ENCODE measurements at places on chromosomes 12 and 14.

GRCh38 chr12:51846911-51847642, 1.4 kb downstream of the FIGNL2 start:
- DNase-seq: no peak

GRCh38 chr12:11981121-11981733, 89.5 kb upstream of the BCL2L14 start:
- DNase-seq: no peak

- no peak for DNase-seq
These were observed 2.1 kb downstream of the DAO start for GRCh38 chr12:108881953-108882352.

- no peak for DNase-seq
These were observed 274.0 kb upstream of the KITLG start for GRCh38 chr12:88854260-88854659.

GRCh38 chr12:64184216-64184615, 37.9 kb downstream of the KICS2 start:
- no peak for DNase-seq

GRCh38 chr12:66050283-66050576, 80.3 kb downstream of the LLPH start:
- DNase-seq: no peak

- DNase-seq: no peak
These were observed 29.8 kb upstream of the CCT2 start for GRCh38 chr12:69555461-69555860.

GRCh38 chr12:66441905-66442559, 139.7 kb downstream of the HELB start:
- DNase-seq: no peak

- DNase-seq: no peak
These were observed 516.5 kb downstream of the FUT8 start for GRCh38 chr14:65928995-65929394.

DNA sequence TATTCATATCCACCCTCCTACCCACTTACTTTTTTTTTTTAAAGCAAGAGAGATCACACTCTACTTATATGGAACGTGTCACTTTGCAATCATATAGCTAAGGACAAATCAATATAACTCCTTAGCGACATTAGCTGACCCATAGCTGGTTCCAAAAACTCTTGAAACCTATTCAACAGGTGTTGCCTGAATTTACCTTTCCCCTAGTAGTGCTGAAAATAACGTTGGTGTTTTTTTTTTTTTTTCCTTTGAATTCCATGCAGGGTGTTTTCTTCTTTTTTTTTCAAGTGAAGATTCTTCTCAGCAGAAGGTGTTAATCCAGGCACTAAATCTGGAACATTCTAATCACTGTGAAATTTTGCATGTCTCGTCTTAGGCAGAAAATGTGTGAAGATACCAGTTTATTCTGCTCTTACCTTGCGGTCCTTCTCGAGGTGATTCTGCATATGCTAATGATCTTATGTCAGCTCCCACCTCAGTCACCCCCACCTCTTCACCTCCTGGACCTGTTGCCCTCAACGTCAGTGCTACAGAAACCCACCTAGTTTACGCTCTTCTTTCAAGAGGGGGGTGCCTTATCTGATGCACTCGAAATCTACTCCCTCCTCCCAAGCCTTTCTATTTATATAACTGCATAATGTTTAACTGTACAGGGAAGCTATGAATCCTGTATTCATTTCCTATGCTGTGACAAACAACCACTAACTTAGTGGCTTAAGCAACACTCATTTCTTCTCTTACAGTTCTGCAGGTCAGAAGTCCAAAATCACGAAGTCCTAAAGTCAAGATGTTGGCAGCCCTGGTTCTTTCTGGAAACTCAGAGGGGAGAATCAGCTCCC, 7.1 kb upstream of the VPS37B start:
- no peak for DNase-seq

DNA sequence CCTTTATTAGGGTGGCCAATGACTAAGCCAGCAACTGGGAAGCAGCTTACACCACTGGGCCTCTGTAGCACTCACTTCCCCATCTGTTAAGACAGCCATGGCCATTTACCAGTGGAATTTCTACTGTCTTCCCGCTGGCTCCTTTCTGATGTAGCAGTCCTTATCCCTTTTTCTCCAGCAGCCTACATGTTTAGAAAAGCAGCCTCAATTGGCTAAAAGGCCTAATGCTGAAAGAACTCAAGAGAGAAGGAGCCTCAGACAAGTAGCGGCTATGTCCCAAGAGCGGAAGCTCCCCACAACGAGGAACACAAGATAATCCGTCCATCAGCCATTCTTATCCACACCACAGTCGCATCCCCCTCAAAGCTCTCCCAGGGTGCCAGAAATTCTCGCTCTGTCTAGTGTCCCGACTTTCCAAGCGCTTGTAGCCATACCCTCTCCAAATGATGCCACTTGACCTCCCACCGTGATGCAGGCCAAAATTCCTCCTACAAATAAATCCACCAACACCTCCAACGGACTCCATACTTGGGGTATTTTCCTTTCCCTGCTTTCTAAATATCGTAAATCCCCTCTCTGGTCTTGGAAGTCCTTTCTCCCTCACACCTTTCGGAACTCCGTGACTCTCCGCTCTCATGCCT, 624 bp downstream of the M6PR start:
- peak; percentile 70 for DNase-seq

DNA sequence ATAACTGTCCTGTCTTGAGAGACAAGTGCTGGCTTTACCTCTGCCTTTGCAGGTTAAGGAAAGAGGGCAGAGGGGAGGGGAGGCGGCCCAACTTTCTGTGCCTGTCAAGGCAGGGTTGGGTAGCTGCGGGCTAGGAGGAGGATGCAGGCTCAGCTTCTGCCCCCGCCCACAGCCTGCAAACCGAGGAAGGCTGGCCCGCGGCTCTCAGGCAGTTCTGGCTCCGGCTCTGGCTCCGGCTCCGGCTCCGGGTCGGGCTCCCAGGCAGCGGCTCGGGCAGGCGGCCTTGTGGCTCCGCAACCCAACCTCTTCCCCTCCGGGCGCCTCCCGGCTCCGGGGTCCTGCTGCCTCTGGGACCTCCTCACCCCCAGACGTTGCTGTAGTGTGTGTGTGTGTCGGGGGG, 92.9 kb downstream of the TMEM30B start:
- no peak for DNase-seq

GRCh38 chr12:93738199-93739058, 61.3 kb downstream of the CRADD start:
- peak; percentile 50 for DNase-seq

DNA sequence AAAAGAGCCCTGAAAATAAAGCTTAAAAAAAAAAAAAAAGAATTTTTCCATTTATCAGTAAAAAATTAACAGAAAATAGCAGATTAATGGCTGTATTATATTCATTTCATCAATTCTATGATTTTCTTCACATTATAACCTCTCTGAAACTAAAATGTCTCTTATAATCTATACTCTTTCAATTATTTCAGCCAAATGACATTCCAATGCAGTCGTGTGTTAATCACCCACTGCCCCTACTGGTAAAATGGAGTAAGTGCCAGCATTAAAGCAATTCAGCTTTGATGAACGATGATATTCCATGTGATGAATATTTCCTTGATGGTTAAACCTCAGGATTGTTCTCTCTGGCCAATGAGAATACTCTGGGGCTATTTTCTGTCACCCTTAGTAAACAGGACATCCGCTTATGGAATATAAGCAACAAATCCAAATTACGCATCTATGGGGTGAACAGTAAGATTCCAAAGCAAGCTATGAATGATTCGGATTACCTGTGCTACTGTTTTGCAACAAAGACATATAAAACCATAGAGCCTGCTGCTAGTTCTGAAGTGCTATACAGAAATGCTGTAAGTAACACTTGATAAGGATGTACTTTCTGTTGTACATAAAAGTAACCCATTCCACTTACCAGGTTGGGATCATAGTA, 20.3 kb upstream of the SYCP3 start:
- DNase-seq: peak; percentile 47

GRCh38 chr14:78319887-78320635, 149.9 kb downstream of the NRXN3 start:
- DNase-seq: peak; percentile 89

DNA sequence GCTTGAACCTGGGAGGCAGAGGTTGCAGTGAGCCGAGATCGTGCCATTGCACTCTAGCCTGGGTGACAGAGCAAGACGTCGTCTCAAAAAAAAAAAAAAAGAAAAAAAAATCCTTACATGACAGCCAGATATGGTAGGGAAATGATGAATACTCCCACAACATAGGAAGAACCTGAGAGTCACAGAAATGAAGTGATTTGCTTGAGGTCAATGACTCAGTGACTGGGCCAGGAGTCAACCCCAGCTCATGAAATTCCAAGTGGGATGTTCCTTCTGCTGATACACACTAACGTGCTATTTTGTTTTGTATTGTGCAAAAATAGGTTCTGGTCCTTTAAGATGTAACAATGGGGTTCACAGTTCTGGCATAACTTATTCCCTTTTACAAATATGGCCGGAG, 9.0 kb downstream of the RHOF start:
- DNase-seq: no peak

DNA sequence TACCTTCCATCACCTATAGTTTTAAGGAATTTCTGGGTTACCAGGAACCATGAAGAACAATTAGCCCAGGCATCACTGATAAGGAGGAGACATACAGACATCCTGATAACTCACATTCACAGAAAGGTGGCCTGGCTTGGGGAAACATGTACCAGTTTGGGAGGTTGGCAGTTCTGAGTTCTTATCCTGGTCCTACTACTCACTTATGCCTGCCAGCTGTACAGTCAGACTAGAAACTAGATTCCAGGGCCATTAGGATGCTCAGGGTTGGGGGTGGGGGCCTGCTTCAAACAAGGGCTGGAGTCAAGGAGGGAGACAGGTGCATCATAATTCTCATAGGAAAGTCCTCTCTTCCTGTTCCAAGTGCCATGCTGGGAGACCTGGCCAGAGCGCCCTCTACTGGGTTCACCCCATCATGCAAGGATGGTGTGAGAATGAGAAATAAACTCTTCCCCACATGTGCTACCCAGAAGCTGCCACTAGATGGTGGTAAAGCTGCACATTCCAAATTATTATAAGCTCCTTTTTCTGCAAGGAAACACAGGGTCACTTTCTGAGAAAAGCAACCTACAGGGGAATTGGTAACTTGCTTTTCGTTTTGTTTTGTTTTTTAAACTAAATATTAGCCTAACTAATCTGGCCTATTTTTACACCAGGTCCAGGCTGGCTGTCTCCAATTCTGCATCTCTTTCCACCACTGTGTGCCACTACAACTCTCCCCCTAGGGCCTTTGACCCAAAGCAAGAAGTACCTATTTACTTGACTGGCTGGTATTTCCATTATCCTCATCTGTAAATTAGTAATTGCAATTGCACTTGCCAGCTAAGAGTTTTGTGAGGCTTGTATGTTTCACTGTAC, 14.5 kb downstream of the OAS2 start:
- peak; percentile 90 for DNase-seq

- no peak for DNase-seq
These were observed 389.9 kb downstream of the ADAMTS20 start for GRCh38 chr12:43162138-43162537.

DNA sequence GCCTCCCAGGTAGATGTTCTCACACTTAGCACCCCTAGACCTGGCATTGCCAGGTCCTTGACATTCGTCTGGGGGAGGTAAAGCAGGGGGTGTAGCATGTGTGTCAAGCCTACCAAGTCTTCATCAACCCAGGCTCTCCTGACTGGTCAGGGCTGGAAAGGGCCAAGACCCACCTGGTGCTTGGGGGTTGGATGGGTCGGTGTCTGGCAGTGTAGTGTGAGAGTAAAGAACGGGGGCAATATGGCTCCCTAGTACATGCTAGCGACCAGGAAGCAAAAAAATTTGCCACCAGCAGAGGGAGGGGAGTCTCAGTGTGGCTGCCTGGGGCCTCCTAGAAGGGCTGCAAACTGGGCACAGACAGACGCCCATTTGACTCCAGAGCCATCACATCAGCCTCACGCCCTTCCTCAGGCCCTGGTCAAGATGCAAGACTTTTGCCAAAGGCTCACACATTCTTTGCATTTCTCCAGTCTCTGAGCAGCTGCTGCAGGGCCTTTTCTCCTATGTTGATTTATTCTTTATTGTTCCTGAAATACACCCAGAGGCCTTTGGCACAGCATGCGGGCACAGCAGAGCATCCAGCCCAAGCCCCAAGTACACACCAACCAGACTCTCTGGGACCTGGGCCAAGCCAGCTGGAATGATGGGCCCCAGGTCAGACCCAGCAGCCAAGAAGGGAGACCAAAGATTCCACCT, 38.3 kb upstream of the PNMA1 start:
- DNase-seq: no peak

GRCh38 chr12:103422328-103422727, 73.4 kb downstream of the C12orf42 start:
- DNase-seq: no peak

DNA sequence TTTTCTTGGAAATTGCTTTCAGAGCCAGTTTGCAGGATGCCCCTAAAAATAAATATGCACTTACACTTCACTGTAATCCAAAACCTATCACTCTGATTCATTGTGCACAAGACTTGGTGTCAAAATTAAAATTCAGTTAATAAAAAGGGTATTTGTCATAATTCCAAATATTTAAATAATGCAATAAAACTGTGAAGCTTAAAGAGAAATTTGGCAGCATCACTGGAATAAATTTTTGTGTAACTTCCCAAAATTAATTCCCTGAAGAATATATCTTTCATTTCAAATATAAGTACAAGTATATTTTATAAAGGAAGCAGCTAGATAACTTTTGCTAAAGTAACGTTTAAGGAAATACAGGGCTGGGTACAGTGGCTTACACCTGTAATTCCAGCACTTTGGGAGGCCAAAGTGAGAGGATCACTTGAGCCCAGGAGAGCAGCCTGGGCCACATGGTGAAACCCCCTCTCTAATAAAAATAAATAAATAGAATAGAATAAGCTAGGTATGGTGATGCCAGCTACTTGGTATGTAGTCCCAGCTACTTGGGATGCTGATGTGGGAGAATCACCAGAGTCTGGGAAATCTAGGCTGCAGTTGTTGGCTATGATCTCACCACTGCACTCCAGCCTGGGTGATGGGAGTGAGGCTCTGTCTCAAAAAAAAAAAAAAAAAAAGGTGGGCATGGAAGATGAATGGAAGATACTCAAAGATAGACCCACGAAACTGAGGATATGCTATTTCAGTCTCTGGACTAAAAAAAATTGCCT, 233.8 kb downstream of the FBXL14 start:
- DNase-seq: no peak

GRCh38 chr12:131230340-131231031, 276.8 kb downstream of the ADGRD1 start:
- DNase-seq: no peak

DNA sequence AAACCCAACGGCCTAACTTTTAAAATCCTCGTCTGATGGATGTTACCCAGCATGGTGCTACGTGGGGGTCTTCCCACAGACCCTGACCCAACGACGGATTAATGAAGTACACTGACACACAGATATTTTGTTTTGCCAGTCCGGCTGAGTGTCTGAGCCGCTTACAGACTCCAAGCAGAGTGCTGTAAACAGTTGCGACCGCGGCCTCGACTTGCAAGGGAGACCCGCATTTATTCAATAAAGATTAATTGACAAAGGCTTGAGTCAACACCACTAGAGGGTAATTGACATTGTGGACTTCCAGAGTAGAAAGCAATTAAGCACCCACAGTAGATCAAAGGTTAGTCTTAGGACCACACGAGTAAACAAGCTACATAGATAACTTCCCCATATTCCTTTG, 1042.4 kb downstream of the AACS start:
- no peak for DNase-seq
